Left ventricle myocardium superior (tissue), 1 donor: ENCODE measurements at places on chromosomes 1 and 21. TPM values are rescaled to one million over a fixed set of nuclear protein-coding genes. Genes with fewer than 3 reads are reported as not detected.

GRCh38 chr1:2129256-2129943 lies 65.2 kb downstream of the FAAP20 start:
- peak; percentile 19 for DNase-seq

GRCh38 chr1:24105368-24106160 lies 6.4 kb downstream of the MYOM3 start:
- no peak for DNase-seq

DNA sequence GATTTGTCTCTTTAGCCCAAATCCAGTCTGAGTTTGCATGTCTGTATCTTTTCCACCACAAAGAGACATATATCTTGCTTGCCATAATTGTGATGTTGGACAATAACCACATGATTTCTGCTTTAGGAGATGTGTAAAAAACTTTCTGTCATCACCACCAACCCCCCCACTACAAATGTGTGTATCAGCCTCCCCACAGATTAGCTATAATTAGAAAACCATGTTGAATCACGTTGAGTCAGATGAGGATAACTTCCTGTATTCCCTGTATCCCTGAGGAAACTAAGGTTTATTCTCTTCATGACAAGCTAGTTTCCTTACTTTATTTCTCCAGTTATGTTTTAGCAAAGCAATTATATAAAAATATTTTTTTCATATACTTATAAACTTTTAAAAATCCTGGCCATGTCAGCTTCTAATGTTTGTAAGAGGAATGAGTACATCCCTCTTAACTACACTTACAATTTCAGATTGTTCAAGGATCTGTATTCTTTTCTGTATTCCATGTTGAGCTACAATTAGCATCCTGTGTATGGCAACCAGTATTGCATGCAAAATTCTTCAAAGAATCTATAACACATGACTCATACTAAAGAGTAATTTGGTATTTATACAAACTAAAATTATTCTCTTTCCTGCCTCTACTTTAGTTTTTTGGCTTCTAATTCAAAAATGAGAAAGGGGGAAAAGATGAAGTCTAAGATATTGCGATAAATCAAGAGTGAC lies 143.0 kb downstream of the FMN2 start:
- no peak for DNase-seq

- DNase-seq, result no peak
Observed at GRCh38 chr1:24657781-24658180, 14.7 kb downstream of the SRRM1 start.

DNA sequence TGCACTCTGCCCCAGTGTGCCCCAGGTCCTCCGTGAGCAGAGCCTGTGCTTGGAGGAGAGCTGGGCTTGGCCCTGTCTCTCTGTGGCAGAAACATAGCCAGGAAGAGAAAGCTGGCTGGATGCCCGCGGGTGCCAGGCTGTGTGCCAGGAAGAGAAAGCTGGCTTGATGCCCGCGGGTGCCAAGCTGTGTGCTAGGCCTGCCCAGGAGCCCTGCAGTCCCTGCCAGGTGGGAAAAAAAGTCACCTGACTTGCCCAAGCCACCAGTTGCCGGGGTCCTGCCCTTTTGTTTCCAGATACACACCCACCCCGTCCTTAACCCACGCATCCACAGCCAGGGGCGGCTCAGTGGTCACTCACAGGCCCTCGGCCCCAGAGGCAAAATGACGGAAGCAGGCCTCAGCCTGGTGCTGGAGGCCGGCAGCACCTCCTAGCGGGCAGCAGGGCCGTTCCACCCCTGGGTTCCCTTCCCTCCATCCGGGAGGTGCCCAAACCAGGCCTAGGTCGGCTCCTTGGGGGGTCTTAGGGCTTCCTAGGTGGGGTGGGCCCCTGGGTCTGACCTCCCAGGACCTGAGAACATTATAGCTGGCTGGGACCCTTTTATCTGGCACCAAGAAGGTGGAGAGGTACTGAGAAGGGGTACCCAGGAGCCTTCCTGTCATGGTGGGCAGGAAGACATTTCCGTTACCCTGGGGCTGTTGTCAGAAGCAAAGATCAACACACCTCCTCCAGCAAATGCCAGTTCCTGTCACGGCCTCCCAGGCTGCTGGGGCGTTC lies 9.1 kb downstream of the ITGB2 start:
- DNase-seq, result peak; percentile 89

- peak; percentile 77 for DNase-seq
Observed at GRCh38 chr1:111989531-111990025, at the start of gene KCND3. Gene KCND3, minus strand, starts transcription at chr1:111989668.

DNA sequence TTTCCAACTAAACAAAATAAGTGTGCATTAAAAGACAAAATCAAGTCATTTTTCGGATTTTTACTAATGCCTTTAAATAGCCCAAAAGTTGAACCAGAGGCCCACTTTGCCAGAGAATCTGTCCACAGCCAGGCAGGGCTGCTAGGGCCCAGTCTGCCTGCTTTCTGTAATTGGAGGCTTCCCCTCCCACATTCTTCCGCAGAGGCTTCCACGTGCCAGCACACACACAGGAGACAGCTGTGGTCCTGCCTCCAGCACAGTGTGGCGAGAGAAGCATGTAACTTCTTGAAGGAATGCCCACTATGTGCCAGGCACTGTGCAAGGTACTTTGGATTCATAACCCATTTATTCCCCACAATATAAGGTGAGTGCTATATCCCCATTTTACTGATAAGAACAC lies 11.3 kb upstream of the PDZK1IP1 start:
- no peak for DNase-seq

DNA sequence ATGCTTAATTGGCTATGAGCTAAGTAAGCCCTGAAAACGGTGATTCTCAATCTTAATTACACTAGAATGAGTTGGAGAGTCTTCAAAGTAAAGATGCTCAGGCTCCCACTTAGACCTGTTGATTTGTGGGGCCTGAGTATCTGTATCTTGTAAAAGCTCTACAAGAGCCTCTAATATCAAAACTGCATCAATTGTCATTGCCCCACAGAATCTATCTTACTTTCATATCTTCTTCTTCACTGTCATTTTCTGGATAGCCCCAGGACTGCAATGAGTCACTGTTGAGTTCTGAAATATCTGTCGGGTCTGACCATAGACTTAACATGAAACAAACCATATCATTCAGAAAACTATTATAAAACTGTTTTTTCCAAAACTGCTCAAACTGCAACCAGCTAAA lies 102.8 kb upstream of the SERTAD4 start:
- DNase-seq, result no peak

DNA sequence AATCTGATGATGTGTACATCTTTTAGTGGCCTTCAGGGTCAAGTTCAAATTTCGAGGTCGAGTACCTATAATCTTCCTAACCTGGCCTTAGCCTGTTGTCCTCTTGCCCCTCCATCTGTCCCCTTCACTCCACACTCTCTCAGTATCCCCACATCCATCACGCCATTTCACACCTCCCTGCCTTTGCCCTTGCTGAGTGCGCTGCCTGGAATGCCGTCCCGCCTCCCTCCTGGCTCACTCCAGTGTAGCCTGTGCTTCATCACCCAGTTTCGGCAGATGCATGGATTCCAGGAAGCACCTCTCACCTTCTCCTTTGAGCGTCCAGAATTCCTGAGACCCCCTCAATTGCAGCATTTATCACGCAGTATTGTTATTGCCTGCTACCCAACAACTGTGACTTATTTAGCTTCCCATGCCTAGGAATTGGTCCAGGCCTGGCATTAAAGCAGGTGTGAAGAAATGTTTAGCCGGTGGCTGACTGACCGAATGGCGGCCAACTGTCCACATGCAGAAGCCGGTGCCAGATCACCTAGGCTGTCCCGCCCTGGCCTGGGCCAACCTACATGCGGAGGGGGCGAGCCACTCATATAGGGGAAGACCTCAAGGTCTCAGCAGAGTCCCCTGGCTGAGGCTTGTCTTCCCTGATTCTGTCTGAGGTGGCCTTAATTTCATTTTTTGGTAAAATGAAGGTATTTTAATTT lies 34.5 kb downstream of the MYOM3 start:
- peak; percentile 75 for DNase-seq

DNA sequence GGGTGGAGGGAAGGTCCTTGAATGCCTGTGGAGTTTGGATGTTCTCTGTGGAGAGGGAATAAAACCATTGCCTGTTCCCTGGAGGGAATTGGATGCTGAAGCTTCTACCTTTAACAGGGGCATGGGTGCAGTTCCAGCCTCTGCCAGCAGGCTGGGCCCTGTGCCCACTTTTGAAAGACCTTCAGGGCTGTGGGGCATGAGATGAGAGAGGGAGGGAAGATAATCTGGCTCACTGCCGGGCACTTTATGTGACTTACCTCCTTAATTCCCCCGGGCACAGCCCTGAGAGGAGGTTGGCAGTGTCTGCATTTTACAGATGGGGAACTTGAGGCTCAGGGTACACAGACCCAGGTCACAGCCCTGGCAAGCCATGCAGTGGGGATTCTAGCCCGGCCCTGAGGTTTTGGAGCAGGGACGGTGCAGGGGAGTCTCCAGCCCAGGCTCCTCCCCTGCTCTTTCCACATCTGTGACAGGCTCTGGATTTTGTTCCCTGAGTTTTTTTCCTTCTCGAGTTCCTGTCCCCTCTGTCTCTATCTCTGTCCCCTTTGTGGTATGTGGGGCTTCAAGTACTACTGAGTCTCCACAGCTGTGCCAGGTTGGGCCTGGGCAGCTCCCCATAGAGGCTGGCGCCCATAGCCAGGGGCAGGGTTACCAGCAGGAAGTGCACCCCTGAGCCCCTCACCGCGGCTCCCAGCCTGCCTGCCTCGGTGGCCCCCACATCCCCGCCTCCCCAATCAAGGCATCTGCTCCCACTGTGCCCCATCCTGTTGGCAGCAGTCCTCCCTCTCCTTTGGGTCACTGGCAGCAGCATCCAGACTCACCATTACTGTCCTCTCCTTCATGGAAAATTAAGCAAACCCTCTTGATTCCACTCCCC lies 14.0 kb upstream of the THEMIS2 start:
- peak; percentile 87 for DNase-seq

DNA sequence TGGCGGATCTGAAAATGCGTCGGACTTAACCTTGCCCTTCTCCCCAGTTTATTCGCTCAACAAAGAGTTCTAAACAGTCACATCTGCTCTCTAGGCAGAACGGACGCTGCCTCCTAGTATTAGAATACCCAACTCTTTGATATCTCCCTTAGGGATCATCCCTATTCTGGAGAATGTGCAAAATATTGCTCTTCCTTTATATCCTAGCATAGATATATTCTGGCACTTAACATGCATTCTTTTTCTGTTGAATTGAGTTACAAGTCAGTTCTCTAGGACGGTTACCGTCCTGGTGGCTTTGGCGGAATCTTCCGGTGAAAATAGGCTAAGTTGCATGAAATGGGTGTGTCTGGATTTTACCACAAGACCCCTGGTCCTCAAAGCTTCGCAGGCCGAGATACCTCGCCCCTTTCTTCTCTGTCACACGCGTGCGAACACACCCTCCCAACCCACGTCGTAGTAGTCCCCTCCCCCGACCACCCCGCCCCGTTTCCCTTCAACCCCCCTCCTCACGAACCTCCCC lies 501 bp upstream of the DNAJC6 start:
- no peak for DNase-seq

GRCh38 chr1:113223546-113223945 lies 150.5 kb downstream of the LRIG2 start:
- peak; percentile 64 for DNase-seq

GRCh38 chr1:110673805-110674336 lies 869 bp downstream of the KCNA3 start:
- no peak for DNase-seq

DNA sequence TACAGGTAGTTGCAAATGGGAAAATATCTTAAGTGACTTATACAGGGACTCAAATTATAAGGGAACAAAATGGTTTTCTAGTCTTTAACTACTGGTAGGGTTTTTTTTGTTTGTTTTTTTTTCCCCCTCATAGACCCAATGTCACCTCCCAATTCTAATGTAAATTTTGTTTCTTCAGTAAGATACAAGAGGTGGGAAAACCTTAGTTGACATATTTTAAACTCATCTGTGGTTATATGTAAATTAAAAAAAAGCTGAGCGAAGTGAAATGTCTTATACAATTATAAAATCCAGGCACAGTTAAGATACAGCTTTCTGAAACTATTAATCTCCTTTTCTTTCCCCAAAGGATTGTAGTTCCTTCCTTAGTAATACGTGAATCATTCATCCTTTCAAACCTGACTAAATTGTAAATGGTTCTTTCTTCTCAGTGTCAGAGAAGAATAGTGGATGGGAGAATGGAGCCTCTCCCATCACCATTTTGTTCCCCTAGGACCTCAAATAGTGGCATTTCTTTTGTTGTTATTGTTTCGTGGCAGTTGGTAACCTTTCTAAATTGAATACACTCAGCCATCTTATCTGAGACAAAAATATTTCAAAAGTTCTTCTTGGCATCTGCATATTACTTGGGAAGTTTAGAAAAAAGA lies 11.2 kb downstream of the TSEN15 start:
- DNase-seq, result no peak

- DNase-seq, result no peak
Observed at GRCh38 chr1:153397924-153398651, 7.2 kb upstream of the S100A8 start.

The PAPPA2 gene
- 0.45 TPM for total RNA-seq

The HLCS gene
- total RNA-seq, result 6.2 TPM

The IL20 gene
- not detected for total RNA-seq

The RAD54L gene
- total RNA-seq, result 0.97 TPM

The DNALI1 gene
- total RNA-seq, result 2.3 TPM
